ENCODE measurements at places on chromosomes 7 and 10.

DNA sequence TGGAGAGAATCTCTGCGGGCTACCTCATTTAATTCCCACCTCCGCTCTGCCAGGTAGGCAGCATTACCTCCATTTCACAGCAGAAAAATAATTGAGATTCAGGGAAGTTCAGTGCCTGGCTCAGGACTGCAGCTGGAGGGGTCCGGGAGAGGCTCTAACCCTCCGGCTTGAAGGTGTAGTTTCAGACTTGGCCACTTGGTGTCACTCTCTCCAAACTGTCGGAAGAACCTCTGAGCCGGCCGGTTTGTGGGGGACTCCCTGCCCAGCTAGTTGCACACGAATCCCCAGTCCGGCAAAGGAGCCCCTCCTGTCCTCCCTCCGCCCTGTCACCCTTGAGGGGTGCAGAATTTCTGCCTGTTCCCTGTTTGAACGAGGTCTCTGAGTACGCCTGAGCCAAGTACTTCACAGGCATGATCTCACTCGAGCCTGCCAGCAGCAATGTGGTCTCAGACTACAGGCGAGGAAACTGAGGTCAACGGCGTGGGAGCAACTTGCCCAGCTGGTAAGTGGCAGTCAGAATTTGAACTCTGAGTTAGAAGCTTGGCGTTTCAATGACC is 144.7 kb upstream of the ZNF716 start:
- DNase-seq, result no peak

- DNase-seq, result no peak
These were observed 227.7 kb downstream of the CRPPA start for GRCh38 chr7:16193631-16194030.

DNA sequence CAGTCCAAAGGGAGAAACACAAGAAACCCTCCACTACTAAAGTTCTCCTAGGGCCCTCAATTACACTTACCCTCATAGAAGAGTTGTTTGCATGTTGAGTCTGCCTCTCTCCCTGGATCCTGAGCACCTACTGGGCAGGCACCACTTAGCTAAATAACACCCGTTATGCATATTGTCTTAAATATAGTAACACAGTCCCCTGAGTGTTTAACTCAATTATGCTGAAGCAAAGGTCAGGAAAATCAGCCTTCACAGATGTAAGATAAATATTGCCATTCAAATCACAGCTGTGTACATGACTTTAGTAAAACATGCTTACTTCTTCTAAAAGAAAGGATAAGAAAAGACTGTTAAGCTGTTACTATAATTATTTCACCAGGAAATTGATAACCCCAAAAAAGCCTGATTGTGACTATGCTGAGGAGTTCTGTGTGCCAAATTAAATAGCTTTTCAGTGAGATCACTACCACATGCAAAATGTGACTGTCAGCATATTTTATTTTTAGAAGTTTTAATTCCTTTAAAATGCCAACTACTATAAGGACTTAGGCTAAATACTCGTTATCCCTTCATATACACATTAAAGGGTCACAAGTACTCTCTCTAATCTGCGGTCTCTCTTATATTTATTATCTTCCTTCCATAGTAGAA is 733.9 kb upstream of the PHF14 start:
- DNase-seq, result no peak

DNA sequence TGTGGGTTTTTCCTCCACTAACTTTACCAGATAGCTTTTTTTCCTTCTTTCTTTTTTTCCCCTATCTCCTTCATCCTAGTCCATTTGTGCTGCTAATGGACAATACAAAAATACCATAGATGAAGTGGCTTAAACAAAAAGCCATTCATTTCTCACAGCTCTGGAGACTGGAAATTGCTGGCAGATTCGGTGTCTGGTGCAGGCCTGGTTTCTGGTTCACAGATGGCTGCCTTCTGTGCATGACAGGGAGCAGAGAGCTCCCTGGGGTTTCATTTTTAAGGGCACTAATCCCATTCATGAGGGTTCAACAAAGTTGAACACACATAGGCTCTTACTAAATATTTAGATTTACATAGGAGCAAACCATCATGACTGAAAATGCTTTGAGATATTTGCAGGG is 467.4 kb downstream of the TYW1 start:
- no peak for DNase-seq

DNA sequence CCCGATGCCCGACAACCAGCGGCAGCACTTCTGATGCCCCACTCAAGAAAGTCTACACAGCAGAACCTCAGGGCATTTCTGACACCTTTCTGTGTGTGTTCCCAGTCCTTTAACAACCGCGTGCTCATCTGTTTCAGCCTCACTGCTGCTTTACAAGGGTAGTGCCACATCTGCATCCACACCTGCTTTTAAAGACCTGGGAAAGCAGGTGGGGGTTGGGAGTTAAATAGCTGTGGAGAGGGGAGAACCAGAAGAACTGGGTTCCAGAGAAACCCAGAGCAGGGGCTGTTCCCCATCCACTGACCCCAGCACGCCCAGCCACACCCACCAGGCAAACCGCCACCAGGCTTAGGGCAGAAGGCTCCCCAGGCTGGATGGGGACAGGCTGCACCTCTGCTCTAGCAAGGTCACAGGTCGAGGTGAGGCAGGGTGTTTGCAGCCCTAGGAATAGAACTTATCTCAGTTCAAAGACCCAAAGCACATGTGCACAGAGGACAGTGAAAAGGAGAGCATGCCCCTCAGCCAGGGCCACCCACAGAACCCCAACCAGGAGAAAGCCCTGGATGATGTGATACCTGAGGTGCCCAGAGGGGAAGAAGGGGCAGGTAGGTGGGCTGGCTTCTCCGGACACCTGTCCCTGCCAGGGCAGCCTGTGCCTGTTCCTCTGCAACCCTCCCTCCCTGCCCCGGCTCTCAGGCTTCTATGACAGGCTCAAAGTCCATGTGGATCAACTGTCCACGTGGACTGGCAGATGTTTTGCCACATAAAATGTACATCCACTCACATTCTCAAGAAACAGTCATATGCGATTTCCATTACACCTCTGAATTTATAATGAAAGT is 51.3 kb downstream of the COBL start:
- DNase-seq, result no peak

GRCh38 chr7:95632609-95633008 is 36.3 kb upstream of the PDK4 start:
- no peak for DNase-seq

DNA sequence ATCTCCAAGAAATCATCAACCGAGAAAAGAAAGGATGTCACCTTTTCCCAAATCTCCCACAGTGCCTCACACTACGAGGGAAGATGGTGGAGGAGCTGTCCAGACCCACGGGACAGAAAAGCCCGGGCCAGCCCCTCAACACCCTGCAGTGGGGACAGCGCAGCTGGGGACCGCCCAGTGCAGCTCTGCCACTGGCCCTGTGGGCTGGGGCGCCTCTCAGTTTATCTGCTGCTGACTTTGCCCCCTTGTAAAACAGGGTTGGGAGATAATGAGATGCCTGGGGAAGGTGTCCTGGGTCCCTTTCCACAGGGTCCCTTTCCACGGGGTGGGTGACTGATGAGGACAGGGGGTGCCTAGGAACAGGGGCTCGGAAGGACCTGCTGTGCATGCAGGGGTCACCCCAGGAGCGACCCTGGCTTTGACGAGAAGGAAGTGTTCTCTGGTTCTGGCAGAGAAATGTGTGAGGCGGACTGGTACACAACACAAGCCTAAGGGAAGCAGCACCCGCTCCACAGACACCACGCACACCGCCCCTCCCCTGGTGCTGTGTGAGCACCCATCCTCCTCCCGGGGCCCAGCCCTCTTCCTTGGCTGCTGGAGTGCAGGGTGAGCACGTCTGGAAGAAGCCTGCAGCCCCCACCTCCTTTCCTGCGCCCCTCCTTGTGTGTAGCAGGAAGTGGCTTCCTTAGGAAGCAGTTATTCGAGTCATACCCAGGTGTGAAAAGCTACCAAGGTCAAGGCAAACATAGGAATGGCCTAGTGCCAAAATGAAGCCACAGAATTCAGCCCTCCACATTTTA is 339.9 kb downstream of the DNAJB6 start:
- DNase-seq, result no peak

GRCh38 chr10:12835709-12836108 is 165.8 kb downstream of the CCDC3 start:
- no peak for DNase-seq

GRCh38 chr10:70690589-70690988 is 18.3 kb downstream of the ADAMTS14 start:
- DNase-seq, result no peak

- peak; percentile 68 for DNase-seq
These were observed 33.3 kb upstream of the MNX1 start for GRCh38 chr7:157043745-157044144.

DNA sequence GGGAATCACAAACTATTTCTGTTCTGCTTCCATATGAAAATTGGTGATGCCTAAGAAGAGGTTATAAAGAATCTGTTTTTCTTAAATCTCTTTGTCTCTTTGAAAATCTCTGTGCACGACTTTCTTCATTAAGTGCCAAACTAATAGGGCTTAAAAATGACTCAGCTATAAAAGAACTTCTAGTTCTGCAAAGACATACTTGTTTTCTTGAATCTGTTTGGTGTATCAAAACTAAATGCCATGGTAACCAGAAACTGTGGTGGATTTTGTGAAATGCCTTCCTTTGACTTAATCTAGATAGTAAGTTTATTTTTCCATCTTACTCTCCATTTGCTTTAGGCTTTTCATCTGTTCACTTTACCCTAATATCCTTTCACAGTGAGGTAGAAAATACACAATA is 417.8 kb downstream of the PARD3 start:
- DNase-seq, result no peak

GRCh38 chr7:101362334-101363195 is at the start of gene COL26A1:
Gene COL26A1, plus strand, starts transcription at chr7:101362875. Its CDS starts 158 bp downstream, at chr7:101363033.
- DNase-seq, result no peak

DNA sequence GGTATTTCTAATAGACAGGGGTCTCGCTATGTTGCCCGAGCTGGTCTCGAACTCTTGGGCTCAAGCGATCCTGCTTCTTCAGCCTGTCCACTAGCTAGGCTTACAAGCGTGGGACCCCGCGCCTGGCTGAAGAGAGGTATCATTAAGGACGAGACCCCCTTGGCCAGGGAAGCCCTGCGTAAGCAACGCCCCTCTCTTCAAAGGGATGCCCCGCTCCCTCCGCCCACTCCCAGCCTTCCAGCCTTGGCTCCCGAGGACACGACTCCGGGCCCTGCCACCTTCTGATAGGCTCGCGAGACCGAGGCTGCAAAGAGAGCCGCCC is 220 bp upstream of the ZKSCAN5 start:
- DNase-seq, result peak; percentile 91

GRCh38 chr7:101386558-101387231 is 24.0 kb downstream of the COL26A1 start:
- peak; percentile 47 for DNase-seq

DNA sequence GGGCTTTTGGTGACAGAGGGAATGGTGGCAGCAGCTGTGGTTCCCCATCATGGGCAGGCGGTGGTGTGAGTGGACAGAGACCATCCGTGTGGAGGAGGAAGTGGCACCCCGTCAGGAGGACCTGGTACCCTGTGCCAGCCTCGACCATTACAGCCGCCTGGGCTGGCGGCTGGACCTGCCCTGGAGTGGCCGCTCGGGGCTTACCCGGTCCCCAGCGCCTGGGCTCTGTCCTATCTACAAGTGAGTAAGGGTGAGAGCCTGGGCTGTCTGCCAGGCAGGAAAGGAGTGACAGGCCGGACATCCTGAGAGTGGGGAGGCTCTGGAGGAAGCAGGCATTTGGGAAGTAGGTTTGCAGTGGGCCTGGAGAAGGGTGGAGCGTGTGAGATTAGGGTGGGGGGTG is 2.9 kb upstream of the ZNF467 start:
- DNase-seq, result no peak

DNA sequence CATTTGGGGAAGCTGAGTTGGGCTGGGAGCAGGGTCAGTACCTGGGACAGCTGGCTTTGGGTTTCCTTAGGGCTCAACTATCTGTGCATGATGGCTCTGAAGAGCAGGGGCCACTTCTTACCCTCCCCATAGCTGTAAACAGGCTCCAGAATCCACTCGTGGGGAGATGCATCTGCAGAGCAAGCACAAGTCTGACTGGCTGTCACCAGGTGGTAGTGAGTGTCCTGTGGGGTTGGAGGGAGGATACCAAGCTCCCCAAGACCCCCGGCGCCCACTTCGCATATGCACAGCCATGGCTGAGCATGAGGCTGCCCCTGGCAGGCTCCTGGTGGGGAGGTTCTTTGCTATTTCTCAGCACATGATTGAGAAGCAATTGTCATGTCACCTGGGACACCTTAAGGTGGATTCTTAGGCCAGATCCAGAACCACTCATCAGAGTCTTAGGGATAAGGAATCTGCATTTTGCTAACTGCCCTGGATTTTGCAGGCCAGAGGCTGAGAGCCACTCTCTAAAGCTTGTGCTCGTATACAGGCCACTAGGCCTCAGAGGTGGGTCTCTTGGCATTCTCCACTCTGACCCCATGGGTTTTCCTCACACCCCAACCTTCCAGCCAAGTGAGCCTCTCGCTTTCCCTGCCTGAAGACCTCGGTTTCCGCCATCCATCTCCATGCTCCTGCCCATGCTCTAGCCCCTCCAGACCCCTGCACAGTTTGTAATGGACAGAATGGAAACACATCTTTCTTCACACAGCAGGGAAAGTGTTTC is 53.7 kb downstream of the ADCY1 start:
- no peak for DNase-seq

GRCh38 chr10:97553575-97554031 is 19.0 kb upstream of the ANKRD2 start:
- no peak for DNase-seq

GRCh38 chr7:51455948-51456347 is 139.3 kb upstream of the COBL start:
- no peak for DNase-seq

- no peak for DNase-seq
These were observed 8.7 kb upstream of the UNC5B start for GRCh38 chr10:71203716-71204115.

DNA sequence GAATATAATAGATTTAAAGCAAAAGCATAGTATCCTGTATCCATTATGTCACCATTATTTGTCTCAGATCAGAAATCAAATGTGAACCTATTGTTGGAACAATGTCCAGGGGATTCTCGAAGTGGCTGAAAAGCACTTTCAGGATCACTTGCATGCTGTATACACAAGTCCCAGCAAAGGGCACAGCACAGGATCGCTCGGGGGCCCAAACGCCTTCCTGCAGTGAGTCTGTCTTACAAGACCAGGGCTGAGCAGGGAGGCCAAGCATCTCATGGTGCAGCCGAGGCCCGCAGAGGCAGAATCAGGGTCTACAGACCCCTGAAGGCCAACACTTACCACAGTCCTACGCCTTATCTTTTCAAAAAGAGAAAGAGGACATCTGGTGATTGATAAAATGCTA is 92.3 kb downstream of the TNS3 start:
- no peak for DNase-seq

- DNase-seq, result no peak
These were observed 7.4 kb downstream of the ADCYAP1R1 start for GRCh38 chr7:31059551-31059950.

All from skeletal muscle cell (primary cell).